T-helper 1 cell (primary cell): ENCODE measurements at places on chromosomes 2 and 18.
A peak's percentile ranks its signal among the peaks of the same experiment; 100 is the strongest.

DNA sequence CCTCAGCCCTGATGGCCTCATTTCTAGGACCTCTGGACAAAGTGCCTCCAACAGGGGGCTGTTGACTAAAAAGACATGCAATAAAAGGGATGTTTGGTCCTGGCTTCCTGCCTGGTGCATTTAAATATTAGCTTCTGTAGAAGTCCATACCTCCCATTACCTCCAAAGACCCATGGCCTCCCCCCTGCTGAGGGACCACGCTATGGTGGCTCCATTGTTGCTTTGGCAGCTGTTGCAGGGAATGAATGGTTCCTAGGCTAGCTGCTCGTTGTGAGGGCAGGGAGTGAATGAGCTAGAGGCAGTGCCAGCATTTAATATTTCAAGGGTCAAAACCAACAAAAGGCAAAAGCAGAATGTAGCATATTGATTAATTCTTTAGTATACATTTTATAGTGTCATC is 285.9 kb downstream of the SLC8A1 start:
- no peak for DNase-seq

- DNase-seq: no peak
These were observed 686 bp upstream of the PNO1 start for GRCh38 chr2:68157002-68157401.

DNA sequence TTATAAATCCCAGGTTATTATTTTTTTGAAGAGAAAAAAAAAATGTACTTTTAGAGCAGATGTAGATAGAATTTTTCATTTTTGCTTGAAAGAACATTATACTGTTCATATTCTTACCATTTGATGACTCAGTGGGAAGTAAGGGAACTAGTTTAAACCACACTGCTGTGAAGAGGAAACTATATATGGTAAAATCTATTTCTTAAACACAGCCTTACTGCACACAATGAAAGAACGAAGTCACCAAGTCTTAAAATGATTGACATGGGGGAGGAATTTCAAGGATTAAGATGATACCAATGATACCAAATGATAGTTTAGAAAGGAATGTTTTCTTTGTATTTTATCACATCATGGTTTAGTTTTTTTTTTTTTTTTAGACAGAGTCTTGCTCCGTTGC is 5.0 kb downstream of the ACTR2 start:
- no peak for DNase-seq

DNA sequence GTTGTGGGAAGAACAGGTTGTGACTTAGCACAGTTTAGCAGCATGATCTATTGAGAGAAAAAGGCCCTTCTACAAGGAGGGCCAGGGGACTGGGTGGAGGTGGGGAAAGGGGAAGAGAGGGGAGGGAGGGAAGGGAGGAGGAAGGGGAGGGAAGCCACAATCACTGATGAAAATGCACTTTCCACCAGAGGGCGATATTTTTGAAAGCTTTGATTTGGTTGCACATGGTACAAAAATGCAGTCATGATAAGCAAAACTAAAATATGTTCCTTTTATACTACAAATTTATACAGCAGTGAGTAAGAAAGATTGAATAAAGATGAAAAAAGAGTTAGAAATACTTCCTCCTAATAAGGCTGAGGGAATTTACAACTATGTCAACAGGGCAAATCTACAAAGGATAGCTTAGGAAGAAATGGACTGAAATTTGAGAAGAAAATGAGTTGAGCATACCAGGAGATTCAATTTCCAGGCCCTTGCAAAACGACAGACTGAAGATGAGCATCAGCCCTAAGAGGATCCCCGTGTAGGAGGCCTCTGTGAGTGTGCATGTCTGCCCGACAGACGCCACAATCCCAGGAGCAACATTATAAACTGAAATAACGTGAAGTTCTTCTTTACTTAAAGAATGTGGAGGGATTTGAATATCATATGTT is 17.2 kb downstream of the SH3YL1 start:
- DNase-seq: peak; percentile 33

- no peak for DNase-seq
These were observed 45.2 kb upstream of the RAB6C start for GRCh38 chr2:129934044-129934822.

- no peak for DNase-seq
These were observed 25.6 kb upstream of the PRLH start for GRCh38 chr2:237540823-237541222.

- DNase-seq: no peak
These were observed 59.5 kb downstream of the RABL2A start for GRCh38 chr2:113686537-113686936.

DNA sequence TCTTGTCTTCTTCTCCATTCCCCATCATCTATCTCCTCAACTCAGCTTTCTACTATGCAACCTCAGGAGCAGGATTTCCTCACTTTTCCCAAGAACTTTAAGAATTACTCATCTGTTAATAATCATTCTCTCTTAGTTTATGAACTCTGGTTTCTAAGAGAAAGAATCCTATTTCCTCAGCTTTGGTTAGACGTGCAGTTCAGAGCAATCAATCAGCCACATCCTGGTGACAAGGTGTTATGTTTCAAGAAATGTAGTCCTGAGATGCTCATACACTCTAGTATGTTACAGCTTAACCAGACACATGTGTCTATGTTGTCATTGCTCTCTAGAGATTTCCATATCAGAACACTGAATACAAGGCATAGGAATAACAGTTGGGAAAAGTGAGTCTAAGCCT is 277.9 kb downstream of the MBD2 start:
- DNase-seq: no peak

DNA sequence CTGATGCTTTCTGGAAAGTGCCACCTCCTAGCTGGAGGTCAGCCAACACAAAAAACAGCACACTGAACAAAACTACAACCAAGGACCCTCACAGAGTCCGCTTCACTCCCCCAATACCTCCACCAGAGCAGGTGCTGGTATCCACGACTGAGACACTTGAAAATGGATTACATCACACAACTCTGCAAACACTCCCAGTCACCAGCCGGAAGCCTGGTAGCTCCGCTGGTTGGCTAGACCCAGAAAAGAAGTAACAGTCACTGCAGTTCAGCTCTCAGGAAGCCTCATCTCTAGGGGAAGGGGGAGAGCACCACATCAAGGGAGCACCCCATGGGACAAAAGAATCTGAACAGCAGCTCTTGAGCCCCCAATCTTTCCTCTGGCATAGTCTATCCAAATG is 175.4 kb downstream of the LCLAT1 start:
- DNase-seq: no peak

GRCh38 chr18:23669202-23669766 is 6.6 kb upstream of the ANKRD29 start:
- no peak for DNase-seq
